GM19239 (cell line): ENCODE measurements at places on chromosomes 4 and X.

DNA sequence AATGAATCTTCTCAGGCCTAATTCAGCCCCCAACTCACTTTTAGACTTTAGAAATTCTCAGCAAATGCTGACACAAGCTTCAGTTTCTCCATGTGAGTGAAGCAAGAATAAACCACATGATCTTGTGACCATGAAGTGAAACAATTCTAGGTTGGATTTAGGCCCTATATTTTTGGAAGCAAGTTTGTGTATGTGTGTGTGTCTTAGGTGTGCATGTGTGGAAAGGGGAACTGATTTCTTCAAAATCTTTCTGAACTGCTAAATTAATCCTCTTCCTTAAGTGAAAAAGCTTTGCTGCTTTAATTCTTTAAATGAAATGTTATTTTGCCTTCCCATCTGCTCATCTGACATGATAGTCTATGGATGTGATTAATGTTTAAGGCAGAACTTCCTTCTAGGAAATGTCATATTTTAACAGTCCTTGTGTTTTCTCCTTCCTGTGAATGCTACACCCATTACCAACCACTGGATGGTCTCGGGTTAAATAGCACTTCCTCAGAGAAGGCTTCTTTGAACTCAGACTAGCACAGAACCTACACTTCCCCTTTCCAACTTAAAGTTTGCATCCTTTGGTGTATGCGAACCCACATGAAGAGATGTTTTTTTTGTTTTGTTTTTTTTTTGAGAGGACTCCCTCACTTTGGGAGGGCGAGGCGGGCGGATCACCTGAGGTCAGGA, 1.2 kb upstream of the TMEM144 start:
- no peak for DNase-seq

DNA sequence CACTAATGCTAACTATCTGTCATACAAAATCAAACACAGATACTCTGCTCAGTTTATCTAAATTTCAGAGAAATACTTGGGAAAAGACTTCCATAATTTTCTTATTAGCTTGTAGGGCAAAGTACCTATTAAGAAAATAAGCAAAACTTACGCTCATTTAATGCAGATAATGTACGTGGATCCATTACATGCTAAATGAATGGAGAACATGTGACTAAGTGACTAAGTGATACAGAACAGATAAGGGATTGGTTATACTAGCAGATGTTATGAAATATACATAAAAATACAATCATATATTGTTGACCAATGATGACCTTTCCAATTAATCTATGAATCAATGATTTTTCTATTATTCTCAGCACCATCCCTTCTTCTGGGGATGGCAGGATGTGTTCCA, 25.7 kb downstream of the EREG start:
- DNase-seq: no peak

GRCh38 chrX:147377728-147378127, 534.0 kb upstream of the FMR1 start:
- DNase-seq: no peak

DNA sequence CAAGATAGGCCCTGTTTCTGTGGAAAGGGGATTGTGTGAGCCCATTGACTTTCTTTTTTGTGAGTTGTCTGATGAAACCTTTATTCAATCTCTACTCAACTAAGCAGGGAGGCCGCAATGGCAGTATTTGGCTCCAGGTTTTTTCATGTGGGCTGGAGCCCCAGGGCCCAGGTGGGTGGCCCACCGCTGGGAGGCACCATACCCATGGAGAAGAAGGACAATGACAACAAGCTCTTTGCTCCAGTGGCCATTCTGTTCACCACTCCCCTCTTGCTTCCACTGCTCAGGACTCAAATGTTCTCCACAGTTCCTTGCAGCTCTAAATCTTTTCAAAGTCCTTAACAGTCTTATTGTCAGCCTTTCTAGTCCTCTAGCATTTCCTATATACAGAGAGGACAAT, 54.1 kb downstream of the HOPX start:
- DNase-seq: no peak

DNA sequence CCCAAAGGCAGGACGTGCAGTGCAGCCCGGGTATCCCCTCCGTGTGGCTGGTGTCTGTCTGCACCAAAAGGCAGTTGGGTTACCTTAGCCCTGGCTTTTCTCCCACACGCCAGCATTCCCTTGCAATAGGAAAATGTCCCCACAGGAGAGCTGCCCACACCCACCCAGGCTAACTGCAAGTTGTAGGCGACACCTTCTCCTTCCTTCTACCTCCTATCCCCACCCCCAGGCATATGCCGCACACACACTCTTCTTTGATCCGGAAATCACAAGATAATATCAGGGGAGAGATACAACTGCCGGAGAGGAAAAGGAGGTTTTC, 444 bp upstream of the APBB2 start:
- DNase-seq: no peak

- no peak for DNase-seq
Measured at GRCh38 chr4:148017801-148018200, 285.9 kb downstream of the ARHGAP10 start.

- DNase-seq: no peak
Measured at GRCh38 chr4:173522160-173522950, 7.7 kb downstream of the HAND2 start.

- no peak for DNase-seq
Measured at GRCh38 chr4:143203577-143203976, 18.9 kb downstream of the USP38 start.

DNA sequence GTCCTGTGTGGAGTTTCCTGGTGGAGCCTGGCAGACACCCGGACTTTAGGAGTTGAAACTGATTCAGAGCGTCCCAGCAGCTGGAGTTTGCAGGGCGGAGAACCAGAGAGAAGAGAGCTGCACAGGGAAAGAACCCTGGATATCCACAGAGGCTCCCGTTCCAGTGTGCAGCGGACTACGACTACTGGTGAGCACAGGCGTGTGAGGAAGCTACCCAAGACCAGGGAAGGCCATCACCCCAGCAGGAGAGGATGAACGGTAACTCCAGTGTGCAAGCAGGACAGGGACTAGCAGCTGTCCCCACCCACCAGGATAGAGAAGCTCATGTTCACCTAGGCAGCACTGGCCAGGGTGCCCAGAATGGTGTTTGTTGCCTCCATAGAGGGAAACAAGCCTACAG, 2.3 kb downstream of the LAGE3 start:
- DNase-seq: no peak

GRCh38 chr4:165204462-165204830, 2.9 kb upstream of the KLHL2 start:
- no peak for DNase-seq

- DNase-seq: no peak
Measured at GRCh38 chr4:7964890-7965662, 25.4 kb upstream of the AFAP1 start.

- DNase-seq: no peak
Measured at GRCh38 chr4:174281901-174282300, 1.6 kb downstream of the FBXO8 start.

DNA sequence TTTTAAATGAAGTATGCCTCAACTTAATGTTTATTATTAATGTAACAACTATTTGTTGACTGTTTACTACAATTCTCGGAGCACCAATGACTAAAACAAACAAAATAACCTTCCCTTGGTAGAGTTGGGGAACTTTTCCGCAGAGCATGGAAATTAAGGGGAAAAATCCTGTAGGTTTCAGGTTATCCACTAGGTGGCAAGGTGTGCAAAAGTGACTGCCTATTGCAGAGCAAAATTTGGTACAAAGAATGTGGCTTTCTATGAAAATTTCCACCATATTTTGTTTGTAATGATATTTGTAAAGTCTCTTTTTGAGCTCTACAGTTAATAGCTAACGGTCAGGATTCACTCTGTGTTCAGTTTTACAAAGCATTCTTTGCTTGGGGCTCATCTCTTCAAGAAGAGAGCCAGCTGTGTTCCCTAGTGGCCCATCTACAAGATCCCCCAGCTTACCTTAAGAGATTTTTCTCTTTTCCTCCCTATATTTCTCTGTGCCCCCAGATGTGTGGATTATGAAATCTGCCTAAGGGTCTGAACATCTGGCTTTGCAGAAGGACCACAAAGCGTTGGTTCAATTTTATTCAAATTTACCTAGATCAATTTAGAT, 61.1 kb downstream of the FBXO8 start:
- DNase-seq: no peak

DNA sequence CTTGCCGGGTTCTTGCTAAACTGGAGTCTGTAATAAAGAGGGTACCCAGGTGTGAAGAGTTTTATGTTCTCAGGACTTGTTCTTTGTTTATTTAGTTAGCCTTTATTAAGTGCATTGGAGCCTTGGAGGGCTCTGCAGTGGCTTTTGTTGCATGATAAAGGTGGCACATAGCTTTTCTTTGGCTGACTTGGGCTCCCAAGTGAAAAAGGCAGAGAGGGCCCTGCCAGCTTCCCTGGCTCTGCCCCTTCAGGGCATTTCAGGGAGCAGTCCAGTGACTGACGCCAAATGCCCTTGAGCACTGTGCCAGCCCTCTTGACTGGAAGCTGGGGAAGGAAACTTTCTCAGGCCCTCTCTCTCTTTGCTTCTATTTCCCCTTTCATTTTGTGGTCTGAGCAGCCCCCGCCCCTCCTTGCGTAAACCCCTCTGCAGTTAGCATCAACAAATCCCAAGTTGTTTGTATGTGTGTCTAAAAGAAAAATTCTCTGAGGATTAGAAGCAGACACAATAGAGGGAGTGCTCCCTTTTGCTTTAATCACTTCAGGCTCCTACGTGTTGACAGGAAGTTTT, 152.2 kb downstream of the NHS start:
- no peak for DNase-seq

DNA sequence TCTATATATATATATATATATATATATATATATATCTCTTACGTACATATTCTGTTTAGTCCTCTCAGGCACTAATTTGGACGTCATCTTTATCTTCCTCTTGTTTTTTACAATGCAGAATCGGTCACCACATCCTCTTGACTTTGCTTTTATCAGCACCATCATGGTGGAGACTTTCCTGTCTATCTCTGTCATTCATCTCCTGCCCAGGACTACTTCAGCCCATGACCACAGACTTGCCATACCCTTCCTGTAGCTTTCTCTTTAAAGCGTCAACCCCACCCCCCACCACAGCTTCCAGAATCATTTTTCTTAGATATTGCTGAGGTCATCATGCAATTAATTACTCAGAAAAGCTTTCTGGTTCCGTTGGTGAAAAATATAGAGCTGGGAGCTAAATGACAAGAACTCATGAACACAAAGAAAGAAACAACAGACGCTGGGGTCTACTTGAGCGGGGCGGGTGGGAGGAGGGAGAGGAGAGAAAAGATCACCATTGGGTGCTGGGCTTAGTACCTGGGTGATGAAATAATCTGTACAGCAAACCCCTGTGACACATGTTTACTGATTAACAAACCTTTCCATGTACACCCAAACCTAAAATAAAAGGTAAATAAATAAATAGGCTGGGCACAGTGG, 30.5 kb upstream of the PRKX start:
- no peak for DNase-seq

GRCh38 chr4:95360256-95360903, 188.4 kb downstream of the UNC5C start:
- DNase-seq: no peak

- no peak for DNase-seq
Measured at GRCh38 chr4:110085131-110085530, 113.3 kb downstream of the ELOVL6 start.

GRCh38 chrX:131739823-131740222, 195.9 kb downstream of the OR13H1 start:
- no peak for DNase-seq

GRCh38 chr4:84243685-84244084, 255.4 kb downstream of the NKX6-1 start:
- no peak for DNase-seq

GRCh38 chr4:68369142-68369805, 19.4 kb upstream of the YTHDC1 start:
- DNase-seq: no peak

- DNase-seq: no peak
Measured at GRCh38 chr4:155807021-155807420, 48.2 kb downstream of the GUCY1B1 start.

DNA sequence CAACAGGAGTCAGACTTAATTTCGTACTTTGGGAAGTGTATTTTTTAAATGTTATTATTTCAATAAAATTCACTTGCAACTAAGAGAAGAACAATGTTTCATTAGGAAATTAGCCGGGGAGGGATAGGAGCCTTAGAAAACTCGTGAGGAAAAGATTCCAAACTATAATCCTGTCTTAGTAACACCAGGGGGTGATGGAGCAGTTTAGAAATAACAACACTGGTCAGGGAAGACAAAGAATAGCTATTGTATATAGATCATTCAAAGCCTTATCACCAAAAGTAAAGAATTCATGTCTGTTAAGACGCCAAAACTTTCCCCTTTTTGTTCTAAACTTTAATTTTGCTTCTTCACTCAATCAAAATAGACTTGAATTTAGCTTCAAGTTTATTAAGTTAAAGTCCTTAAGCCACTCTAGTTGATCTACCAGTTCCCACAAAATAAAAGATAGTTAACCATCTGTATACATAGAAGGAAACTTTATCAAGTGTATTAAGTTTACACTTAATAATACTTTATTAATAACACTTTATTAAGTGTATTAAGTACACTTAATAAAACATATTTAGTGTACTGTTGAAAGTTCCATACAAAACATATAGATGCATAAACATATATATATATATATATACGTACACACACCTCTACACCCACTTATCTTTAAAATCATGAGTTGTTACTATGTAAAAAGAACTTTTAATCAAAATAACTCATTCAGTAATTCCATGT, 60.5 kb downstream of the ARAP2 start:
- no peak for DNase-seq

GRCh38 chr4:133186210-133186609, 37.1 kb downstream of the PCDH10 start:
- DNase-seq: no peak

DNA sequence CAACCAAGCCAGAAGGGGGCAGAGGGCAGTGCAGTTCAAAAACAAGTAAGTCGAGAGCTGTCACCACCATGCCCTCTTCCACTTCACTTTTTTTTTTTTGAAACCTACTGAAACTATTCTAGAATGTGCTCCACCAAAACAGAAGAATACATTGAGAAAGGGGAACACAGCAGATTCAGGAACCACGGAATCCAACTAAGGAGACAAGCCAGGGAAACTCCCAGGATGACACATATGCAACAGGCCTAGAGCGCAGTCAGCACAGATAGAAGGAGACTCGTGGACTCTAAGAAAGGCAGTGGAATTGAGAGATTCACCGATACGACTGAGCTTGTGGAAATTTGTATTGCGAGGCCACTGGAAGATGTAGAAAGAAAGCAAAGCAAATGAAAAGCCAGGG, 66.1 kb downstream of the PHKA2 start:
- no peak for DNase-seq

DNA sequence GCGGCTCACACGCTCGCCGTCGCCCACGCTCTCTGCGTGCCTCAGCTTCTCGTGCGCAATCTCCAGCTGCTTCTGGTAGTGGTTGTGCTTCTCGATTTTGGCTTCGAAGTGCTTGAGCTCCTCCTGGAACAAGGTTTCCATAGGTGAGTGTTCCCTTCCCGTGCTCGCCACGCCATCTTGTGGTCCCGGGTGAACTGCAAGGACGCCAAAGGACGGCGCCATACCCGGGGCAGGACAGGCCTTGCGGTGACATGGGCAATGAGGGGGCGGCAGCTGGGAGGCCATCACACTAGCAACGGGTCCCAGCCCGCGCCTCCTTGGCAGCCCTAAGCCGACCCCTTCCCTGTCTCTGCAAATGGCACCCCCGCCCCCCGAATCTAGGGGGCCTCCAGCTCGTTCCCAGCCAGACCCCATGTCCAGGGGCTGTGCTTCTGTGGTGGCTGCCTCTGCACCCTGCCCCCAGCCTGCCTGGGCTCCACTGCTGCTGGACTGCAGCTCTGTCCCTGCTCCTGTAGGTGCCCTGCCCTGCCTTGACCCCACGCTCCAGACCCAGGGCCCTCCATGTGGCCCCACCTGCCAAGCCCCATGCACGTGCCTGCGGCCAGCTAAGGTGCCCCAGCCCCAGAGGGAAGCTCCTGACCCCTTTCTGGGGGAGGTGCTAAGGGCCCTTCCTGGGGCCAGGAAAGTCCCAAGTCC, 17.3 kb downstream of the LRPAP1 start:
- no peak for DNase-seq

- DNase-seq: no peak
Measured at GRCh38 chr4:54754394-54754793, 96.6 kb downstream of the KIT start.
